ENCODE measurements at places on chromosomes 3 and 15. TPM values are rescaled to one million over a fixed set of nuclear protein-coding genes. Genes with fewer than 3 reads are reported as not detected.

GRCh38 chr3:36729204-36730056 is 34.9 kb downstream of the DCLK3 start:
- H3K4me3 ChIP-seq: no peak overlapping the region
- no peak for DNase-seq
- no peak overlapping the region for H3K27ac ChIP-seq
- H3K4me1 ChIP-seq: peaks cover 11% of the 10 kb centered on the region

- no peaks in the 10 kb centered on the region for H3K36me3 ChIP-seq
- H3K27me3 ChIP-seq: no peaks in the 10 kb centered on the region
- no peak overlapping the region for H3K4me3 ChIP-seq
- no peak overlapping the region for H3K27ac ChIP-seq
- no peak for DNase-seq
These were observed 12.0 kb upstream of the FGD5 start for GRCh38 chr3:14806641-14807263.

DNA sequence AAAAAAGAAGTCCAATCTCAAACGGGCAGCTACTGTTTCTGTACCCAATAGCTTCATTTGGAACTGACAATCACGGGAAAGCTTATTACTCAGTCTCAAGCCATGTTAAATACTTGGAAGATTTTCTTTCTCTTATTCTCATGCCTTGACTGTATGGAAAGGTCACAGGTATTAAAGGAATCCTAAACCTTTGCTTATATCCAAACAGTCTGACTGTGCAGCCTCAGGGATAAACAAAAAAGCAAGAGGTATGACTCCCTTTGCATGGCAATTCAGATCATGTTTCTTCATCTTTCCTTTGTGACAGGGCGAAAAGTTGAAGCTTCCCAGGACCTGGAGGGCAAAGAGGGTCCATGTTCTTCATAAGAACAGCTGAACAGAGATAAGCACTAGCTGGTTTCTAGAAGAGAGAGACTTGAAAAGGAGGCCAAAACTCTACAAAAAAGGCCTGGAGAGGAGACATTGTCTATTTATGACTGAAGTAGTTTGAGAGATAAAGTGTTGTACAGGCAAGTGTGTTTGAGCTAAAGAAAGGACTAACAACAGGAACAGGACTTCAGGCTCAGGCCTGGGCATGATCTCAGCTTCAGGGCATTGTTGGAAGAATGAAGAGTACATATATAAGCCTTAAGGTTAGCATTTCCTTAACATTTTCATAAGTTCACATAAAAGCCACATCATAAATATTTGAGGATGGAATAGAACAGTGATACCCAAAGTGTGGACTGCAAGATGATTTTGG is 231.0 kb upstream of the THRB start:
- no peaks in the 10 kb centered on the region for H3K27me3 ChIP-seq
- no peak for DNase-seq
- no peaks in the 10 kb centered on the region for H3K36me3 ChIP-seq
- H3K4me3 ChIP-seq: no peak overlapping the region
- H3K27ac ChIP-seq: no peak overlapping the region

The TMIE gene
- not detected for total RNA-seq

The RPP14 gene
- total RNA-seq: 14.0 TPM

The RAP2B gene
- total RNA-seq: 17.3 TPM

All from tibial nerve (tissue), 4 donors.